AG09319 (cell line): ENCODE measurements at places on chromosomes 6 and 20.
A peak's percentile ranks its signal among the peaks of the same experiment; 100 is the strongest.

GRCh38 chr6:3759646-3760232 lies 8.2 kb upstream of the PXDC1 start:
- DNase-seq = no peak

DNA sequence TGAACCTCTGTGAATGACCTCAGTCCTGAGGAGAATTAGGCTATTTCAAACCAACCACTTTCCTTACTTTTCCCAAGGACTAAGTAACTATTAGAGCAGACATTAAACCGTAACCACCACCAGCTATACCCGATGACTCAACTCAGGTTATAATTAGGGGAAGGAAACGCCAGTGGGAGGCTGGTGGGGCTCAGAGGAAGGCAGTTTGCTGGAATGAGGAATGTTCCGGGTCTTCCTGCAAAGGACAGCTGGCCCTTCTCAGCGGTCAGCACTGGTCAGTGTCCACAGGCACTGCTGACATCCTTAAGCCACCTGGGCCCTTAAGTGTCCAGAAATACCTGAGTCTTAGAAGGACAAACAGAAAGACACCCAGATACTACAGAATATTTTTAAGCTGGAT lies 515.2 kb downstream of the MAFB start:
- DNase-seq = no peak

GRCh38 chr20:57003012-57003411 lies 263.4 kb downstream of the BMP7 start:
- no peak for DNase-seq

DNA sequence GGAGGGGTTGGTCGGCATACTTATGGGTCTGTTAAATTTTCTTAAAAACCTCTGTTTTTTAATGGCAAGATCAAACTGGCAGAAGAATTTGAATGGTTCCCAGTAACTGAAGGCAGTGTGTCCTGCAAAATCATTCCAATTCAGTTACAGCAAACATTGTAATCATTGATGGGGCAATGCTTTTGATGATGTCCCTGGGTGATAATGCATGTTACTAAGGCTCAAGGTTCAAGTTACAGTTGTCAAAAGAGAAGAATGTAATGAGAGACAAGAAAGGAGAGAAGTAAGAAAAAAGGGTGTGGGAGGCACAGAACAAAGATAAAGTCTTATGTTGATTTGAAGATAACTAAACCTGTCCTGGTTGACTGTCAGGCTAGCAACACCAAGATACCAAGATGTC lies 54.9 kb downstream of the CEP162 start:
- no peak for DNase-seq

DNA sequence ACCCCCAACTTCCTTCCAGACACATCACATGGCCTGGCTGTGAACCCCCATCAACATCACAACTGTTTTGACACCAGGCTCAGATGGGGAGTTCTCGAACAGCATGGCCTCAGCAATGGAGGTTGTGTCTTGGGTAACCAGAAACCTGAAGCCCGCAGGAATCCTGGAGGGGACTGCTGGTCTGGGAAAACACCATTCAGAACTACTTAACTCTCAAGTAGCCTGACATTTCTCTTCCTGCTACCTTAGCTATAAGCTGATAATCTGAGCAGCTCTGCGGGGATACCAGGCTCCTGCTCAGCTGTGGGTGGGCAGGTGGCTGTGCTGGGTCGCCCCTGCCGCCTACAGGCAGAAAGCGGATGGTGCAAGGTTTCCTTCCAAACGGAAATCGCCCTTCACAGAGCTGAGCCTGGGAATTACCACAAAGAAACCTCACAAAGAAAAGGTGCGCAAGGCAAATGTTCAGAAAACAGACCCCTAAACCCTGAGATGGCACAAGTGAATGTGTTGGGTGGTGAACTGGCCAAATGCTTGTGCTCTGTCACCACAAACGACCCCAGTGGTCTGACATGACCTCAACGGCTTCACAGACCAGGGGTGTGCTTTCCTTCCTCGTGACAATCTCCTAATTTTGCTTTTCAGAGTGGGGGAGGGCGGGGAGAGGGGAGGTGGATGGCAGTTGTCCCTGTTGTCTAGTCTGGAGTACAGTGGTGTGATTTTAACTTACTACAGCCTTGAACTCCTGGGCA lies 29.5 kb downstream of the SNX5 start:
- DNase-seq = no peak

- no peak for DNase-seq
Observed at GRCh38 chr20:57791966-57792365, 82.2 kb upstream of the PMEPA1 start.

DNA sequence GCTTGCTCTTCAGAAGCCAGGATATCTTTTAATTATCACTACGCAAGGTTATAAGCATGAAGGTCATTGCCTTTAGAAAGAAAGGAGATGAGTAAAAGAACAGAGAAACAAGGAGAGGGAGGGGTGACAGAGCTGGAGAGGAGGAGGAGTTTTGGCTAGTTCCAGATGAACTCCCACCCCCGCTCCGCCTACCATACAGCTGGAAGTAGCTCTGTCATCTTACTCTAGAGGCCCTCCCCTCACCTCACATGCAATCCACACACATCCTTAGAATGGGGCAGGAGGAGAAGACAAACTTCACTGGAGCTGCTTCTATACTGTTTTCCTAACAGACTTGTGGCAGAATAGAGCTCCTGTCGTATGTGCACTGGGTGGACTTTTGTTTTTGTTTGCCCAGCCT lies 144.7 kb downstream of the SCML4 start:
- no peak for DNase-seq

DNA sequence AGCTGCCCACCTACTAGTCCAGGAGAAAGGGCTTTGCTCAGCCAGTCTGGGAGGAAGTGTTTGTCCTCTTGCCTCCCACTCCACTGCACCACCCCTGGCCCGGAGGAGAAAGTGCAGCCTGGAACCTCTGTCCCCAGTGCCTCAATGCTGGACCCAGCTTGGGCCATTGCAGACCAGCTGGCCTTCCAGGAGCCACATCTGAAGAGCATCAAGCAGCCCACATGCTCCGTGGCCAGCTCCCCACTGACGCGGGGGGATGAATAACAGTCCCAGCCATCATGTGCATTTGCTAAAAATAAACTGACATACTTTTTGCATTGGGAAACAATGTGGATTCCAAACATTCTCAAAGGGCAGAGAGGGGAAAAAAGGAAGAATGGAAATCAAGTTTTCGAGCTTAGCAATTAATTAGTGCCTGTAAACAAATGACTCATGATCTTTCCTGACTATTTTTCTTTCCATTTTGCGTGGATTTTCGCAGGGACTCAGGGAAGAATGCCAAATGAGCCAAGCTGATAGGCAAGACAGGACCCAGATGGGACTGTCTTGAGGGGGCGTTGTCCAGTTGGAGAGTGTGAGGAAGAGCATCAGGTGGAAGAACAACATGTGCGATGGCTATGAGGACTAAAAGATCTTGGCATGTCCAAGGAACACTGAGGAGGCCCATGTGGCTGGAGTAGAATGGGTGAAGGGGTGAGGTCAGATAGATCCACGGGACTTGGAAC lies 34.1 kb downstream of the CEBPB start:
- DNase-seq = peak; percentile 96

- DNase-seq = no peak
Observed at GRCh38 chr6:98816799-98817198, 17.6 kb upstream of the POU3F2 start.

DNA sequence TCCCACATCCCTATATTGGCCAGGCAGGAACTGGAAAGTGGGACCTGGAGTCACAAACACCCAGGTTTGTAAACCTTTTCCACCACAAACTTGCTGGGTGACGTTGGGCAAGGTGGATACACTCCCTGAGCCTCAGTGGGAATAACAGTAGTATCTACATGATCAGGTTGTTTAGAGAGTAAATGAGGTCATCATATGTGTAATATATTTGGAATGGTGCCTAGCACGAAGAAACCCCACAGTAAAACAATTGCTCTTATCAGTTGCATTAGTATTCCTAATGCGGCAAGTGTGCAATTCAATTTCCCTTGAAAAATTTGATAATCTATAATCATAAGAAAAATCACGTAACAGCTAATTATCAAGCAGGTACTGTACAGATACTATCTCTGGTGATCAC lies 51.9 kb downstream of the HIVEP2 start:
- no peak for DNase-seq

- DNase-seq = no peak
Observed at GRCh38 chr20:60573003-60573680, 614.9 kb downstream of the CDH26 start.

GRCh38 chr20:888057-888456 lies 28.1 kb downstream of the ANGPT4 start:
- no peak for DNase-seq

- DNase-seq = no peak
Observed at GRCh38 chr20:19775353-19776253, 17.5 kb downstream of the RIN2 start.

GRCh38 chr6:121664158-121664557 lies 228.7 kb downstream of the GJA1 start:
- no peak for DNase-seq

- DNase-seq = no peak
Observed at GRCh38 chr6:72813807-72814596, 192.1 kb downstream of the KCNQ5 start.

DNA sequence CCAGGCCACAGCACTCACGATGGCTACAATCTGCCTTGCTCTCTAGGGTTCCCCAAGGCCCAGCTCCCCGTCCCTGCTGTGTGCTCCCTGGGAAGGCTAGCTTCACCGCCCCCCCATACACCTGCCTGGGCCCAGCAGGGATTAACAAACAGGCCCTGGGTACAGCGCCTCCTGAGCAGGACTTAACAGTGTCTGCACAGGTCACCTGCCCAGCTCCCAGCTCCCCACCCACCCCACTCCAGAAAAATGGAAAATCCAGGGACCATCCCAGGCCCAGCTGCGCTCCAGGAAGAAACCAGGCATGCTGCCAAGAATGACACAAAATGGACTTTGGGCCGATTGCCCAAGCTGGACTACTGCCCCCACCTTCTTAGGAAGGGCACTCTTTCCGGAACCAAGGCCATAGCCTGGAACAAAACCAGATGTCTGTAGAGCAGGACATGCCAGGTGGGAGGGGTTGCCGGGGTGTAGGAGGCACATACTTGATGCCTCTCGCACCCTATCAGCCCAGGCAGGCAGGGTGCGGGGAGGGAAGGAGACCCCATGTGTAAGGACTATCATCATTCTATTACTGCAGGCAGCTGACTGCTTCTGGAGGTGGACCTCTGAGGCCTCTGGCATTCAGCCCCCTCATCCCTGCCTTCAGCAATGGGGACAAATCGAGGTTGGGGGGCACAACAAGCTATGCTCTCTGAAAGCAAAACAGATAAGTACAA lies 104.9 kb downstream of the SNX5 start:
- no peak for DNase-seq

DNA sequence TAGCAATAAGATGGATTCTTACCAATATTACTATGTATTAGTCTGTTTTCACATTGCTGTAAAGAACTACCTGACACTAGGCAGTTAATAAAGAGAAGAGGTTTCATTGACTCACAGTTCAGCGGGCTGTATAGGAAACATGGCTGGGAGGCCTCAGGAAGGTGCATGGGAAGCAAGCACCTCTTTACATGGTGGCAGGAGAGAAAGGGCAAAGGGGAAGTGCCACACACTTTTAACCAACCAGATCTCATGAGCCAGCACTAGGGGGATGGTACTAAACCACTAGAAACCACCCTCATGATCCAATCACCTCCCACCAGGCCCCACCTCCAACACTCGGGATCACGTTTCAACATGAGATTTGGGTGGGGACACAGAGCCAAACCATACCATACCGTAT lies 40.7 kb upstream of the CCDC167 start:
- no peak for DNase-seq

DNA sequence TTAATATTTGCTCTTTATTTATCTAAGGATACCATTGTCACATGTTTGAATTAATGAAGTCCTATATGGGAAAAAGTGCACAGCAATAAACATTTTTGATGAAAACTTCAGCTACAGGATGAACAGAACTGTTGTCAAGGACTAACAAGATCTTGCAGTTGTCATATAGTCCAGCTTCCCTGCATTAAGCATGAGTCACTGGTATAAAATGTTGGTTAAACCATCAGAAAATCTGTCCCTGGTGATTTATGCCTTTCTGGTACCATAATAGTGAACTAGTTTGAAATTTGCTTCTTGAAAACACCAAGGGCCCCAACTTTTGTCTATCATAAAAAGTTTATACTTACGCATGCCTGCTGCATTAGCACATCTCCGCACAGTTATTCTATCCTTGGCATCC lies 60.4 kb upstream of the RSPO3 start:
- no peak for DNase-seq

DNA sequence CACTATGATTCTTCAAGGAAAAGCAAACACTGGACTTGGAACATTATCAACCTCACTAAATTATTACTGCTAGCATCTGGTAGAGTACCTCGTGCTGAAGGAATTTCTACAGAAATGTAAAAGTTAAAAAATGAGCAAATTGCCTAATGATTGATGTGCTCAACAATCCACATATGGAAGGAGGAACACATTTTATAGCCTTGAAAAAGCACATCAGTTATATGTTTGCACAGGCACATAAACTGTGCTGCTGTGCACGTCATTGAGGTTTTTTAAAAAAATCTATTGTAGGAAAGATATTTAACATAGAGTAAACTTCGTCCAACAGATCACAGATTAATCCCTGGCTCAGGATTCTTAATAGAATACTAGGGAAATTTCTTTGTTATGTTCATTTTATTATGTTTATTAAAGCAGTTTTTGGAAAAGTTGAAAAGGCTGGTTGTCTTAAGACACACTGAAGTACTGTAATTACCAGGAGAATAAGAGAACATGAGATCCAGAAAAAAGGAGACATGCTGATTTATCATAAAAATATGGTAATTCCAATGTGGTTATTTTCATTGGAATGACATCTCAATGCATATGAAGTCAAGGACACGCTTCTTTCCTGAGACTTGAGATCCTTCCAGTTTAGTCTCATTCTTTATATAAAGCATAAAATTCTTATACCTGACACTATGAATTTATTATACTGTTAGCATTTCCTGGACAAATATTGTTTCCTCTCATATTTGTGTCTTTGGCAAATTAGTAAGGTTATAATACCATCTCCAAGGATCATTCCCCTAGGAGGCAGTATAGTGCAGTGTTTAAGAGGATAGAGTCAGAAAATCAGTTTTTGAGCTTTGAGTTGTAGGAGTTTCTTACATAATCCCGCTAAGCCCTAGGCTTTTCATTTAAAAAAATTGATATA lies 511.1 kb downstream of the TENT5A start:
- DNase-seq = no peak

GRCh38 chr6:41073203-41073967 lies 611 bp downstream of the NFYA start:
- DNase-seq = no peak

DNA sequence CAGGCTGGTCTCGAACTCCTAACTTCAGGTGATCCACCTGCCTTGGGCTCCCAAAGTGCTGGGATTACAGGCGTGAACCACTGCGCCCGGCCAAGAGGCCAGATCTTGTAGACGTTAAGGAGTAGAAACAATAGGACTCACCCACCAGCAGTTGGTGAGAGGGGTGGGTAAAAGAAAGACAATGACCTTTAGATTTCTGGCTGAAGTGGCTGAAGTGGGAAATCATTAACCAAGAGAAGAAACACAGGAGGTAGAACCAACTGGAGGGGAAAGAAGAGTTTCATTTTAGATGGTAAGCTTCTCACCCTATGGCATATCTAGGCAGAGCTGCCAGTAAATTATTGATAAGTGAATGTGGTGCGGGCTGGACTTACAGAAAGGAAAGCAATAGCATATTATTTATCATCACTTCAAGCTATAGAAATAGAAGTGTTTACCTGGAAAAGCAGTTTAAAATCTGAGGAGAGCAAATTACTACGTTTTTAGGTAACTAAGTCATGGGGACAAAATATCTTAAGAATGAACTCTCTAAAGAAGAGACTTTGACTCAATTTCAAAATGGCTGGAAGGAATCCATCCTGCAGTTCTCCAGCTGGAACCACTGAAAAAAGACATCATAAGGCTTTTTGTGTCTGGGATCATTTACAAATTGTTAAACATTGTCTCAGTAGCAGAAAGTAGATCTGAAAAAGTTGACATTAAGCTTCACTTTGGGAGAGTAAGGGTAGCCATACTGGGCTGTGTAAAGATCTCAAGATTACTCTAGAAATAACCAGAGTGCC lies 109.6 kb downstream of the ALDH8A1 start:
- DNase-seq = no peak
